Spinal cord (tissue), 10 donors: ENCODE measurements at places on chromosomes 5 and 9.

GRCh38 chr9:107856633-107857032 is 367.1 kb upstream of the KLF4 start:
- no peak for DNase-seq

GRCh38 chr5:135615581-135616260 is 36.9 kb upstream of the CXCL14 start:
- DNase-seq, result no peak

DNA sequence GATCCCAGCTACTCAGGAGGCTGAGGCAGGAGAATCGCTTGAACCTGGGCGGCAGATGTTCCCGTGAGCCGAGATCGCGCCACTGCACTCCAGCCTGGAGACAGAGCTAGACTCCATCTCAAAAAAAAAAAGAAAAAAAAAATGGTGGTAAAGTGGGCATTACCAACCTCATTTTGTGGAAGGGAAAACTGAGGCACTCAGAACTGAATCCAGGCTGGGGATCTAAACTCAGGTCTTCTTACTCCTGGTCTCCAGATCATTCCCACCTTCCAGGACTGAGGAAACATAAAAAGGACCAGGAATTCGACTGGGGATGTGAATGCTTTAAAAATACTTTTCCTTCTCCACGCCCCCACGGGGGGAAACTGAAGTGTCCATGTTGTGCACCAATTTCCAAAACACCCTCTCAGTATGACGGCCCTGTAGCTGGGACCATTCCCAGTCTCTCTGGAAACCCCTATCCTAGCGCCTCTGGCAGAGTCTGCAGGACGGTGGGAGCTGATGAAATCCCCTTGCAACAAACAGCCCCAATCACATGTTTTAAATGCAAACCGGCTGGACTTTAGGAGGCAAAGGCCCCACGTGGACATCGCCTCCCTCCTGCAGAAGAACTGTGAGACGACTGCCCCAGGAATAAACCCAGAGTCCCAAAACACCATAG is 8.9 kb upstream of the AKNA start:
- no peak for DNase-seq

DNA sequence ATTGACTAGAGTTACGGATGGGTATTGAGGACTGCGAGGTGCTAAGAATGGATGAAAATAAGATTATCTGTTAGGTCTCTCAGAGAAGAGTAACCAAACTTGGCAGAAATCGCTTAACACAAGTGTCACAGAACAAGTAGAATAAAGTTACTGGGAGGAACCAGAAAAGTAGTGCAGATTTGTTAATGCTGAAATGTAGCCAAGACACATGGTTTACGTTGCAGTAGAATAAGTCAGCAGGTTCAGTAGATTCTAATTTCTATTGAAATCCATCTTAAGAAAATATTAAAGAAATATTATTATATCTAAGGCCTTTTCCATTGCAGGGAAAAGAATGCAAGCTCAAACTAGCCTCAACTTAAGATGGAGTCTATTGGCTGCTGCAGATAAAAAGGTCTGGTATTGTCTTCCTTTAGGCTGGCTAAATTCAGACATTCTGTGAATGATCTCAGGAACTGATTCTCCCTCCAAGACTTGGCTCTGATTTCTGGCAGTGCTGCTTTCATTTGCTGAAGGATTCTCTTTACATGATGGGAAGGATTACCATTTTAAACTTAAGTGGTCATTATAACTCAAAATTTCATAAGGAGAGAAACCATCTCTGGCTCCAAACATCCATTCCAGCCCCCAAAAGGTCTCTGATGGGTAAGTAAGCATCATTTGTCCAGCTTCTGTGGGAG is 314.9 kb downstream of the MARCHF11 start:
- DNase-seq, result no peak

GRCh38 chr5:36692791-36693763 is 86.7 kb downstream of the SLC1A3 start:
- peak; percentile 72 for DNase-seq

DNA sequence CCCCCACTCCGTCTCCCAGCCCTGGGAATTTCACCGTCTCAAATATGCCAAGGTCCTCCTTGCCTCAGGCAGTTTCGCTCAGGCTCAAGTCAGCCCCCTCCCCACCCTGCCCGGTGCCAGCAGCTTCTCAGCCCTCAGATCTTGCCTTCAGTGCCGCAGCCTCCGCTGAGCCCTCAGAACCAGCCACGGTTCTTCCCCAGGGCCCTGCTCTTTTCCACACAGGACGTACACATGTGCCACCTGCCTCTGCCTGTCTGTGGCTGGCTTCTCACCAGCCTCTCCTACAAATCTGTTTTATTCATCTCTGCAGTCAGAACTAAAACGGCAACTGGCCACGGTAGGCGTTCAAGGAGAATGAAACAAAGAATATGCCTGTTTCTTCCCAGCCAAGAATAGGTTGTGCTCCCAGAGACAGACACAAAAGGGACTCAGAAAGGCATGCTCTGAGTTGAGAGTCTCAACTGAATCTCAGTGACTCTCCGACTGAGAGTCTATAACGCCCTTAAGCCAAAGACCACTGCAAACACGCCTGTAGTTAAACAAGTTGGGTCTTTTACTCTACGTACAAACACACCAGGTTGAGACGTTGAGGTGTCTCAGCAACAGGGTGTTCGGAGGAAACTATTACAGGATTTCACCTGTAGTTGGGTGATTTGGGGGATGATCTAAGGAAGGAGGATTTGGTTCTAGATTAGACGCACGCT is 10.6 kb upstream of the GRIN1 start:
- DNase-seq, result no peak

DNA sequence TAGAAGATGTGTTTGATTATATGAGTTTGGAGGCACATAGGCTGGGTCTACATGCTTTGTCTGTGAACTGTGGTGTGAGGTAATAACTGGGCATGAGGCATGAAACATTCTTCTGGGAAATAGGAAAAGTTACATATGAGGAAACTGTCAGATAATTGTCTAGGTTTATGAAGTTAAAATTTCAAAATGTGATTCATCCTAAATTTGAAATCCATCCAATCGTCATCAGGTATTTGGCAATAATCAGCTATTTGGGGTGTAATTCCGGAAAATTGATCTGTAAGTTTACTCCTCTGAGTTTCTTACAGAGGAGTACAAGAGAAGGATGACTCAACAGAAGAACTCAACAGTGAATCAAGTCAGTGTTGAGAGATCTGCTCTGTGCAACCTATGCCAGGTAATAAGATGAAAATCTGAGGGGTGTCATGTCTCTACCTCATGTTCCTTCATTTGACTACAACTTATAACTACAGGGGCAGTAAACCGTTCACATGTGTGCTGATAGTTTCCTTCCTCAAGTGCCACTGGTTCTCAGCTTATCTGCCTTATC is 1171.6 kb upstream of the CDH18 start:
- no peak for DNase-seq

DNA sequence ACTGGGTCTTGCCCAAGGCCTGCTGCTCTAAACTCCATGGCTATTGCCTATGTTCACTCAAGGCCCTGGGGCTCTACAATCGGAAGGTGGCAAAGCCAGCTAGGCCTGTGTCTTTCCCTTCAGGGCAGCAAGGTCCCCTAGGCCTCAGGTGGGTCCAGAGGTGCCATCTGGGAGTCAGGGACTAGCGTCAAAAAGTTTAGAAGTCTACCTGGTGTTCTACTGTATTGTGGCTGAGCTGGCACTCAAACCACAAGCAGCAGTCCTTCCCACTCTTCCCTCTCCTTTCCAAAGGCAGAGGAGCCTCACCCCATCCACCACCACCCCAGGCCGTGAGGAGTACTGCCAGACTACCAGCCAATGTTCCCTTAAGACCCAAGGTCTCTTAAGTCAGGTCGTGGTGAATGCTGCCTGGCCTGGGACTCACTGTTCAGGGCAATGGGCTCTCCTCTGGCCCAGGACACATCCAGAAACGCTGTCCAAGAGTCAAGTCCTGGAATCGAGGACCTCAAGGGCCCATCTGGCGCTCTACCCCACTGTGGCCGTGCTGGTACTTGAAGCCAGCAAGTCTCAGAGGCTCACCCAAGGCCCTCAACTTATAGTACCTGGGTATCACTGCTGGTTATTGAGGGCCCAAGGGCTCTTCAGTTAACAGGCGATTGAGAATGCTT is 13.0 kb upstream of the SARDH start:
- no peak for DNase-seq
